Activated naive CD8-positive, alpha-beta T cell treated with anti-CD3 and anti-CD28 coated beads for 36 hours (primary cell): ENCODE measurements at places on chromosomes 2 and 18.

- DNase-seq: no peak
Observed at GRCh38 chr2:25905126-25905525, 26.8 kb upstream of the ASXL2 start.

DNA sequence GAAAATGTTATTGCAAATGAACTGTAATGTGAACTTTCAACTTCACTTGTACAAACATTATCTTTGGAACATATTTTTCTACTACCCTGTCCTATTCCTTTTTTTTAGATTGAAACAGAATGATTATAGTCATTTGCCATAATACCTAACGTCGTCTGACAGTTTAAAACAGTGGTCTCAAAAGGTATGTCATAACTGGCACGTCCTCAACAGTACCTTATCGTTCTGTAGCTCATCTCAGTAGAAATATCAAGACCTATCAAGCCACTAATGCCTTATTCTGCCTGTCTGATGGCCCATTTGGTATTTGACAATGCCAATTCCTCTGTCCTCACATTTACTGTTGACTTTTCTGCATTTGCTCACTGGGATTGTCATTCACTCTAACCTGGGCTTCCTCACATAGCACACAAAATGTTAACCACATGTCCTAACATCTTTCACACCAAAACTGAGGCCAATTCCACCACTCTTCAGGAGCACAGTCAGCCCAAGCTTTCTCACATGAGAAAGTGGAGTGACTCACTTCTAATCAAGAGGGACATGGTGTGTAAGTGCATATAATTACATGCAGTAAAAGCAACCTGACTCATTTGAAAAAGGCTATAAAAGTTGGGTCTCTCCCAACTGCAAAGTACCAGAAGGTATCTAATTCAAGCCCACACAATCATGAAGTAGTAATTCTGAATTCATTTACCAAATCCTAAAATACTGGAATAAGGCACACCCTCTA lies 34.8 kb downstream of the DNER start:
- no peak for DNase-seq

DNA sequence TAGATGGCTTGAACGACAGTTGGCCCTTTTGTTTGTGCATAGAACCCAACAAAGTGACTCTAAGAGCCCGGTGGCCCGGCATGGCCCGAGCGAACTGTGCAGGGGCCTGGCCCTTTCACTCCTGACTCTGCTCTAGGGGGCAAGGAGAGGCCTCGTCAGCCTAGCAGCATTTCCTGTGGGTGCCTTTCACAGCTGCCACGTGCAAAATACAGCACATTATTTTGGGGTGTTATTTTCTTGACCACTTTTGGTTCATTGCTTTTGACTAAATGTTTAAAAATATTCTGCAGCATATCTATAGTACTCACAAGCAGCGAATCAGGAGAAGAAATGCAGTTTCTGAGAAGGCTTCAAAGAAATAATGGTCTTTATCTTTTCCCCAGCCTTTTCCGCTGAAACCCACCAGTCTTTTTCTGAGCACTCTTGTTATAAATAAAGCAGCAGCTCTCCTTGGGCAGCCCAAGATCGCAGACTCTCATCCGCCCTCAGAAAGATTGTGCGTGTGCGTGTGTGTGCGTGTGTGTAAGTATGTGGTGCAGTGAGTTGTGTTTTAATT lies 31.3 kb downstream of the DGKD start:
- peak; percentile 57 for DNase-seq

- DNase-seq: no peak
Observed at GRCh38 chr2:124437811-124438210, 412.7 kb downstream of the CNTNAP5 start.

DNA sequence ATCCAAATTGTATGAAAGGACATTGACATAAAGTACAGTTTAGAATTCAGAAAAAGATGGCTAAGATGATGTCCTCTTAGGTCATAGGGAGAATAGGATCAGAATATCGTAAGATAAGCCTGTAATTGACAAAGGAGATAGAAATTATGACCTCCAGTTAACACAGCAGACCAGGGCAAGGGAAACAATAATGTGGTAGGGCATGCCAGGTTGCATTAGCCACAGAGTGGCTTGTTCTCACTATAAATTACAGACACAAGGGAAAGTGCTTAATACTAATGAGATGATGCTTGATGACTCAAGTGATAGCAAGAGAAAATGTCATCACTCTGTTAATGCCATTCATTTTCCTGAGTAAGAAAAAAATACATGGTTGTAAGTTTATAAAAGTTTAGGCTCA lies 48.9 kb upstream of the LRP1B start:
- DNase-seq: no peak

DNA sequence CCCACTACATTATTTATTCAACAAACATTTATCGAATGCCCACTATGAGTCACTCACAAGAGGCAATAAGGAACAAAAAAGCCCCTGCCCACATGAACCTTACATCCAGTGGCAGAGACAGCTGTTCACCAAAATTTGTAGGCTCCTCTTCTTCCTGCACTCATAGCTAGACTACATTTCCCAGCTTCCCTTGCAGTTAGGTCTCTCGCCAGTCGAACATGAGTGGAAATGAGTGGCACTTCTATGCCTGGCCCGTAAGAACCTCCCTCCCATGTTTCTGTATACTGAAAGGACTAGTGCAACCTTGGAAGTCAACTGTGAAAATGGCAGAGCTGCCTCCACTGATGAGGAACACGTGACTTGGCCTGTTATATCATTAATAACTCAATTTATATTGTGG lies 19.4 kb upstream of the NCOA1 start:
- no peak for DNase-seq

DNA sequence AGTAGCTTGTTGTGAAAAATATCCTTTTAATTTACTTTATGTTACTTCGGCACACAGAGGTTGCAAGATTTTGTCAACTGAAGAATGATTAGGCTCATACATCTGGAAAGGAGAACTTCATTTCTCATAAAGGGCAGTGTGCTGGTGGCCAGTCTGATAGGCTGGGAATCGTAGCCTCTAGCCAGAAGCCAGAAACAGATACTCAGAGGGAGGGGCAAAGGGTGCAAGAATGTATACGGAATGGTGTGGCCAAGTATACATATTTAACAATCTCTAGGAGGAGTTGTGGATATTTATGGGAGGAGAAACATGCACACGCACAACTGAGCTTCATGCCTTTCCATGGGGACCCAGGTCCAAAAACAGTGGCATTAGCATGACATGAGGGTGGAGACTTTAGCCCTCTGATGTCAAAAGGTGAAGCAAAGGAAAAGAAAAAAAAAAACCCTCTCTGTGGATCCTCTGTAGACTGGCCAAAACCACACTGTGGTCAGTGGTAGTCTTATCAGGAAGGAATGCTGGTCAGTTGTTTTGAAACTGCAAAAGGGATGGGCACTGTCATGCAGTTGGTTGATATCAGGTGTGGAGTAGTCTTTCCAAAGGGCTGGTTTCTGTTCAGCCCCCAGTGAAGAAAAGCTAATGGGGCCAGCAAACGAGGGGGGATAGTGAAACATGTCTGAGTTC lies 34.9 kb upstream of the APCDD1 start:
- no peak for DNase-seq

- DNase-seq: no peak
Observed at GRCh38 chr2:231133365-231134099, 8.7 kb upstream of the HTR2B start.

GRCh38 chr2:31049916-31050588 lies 88.2 kb downstream of the GALNT14 start:
- DNase-seq: no peak

DNA sequence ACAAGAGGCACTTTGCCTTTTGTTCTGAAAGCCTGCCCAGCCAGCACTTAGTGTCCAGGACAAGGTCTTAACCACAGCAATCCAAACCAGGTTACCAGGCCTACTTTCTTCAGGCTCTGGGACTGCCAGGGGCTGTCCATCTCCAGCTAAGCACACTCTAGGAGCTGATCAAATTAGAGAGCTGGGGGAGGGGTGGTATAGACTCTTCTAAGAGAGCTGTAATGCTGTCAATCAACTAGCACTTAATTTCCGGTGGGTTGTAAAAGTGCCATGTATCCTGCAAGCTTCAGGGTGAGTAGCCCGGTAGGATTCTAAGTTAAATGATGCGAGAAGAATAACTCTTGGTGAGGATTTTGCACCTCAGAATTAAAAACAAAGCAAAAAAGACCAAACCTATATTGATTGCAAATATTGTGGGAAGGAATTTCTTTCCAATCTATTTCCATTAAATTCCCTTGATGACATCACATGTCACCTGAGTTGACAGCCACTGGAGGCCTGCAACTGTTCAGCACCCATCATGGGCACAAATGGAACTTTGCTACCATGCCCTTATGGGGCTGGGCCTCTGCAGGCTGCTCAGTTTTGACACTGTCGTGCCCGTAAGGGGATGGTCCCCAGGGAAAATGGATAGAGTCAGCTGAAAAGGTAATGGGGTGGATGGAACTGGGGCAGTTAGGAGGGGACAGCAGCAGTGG lies 8.7 kb upstream of the COX7A2L start:
- DNase-seq: no peak

DNA sequence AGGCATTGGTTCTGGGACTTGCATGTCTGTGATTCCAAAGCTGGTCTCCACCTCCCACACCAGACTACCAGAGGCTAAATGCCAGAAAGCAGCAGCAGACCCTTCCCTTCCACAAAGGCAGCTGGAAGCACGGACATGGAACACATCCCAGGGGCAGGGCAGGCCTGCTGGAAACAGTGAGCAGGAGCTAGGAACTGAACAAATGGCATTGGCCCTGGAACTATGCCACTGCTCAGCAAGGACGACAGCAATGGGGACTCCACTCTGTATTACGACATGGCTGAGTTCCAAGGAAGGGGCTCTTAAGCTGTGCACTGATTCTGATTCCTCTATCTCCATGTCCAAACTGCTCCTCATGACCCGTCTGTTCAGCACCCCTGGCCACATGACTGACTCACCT lies 77.8 kb upstream of the TFCP2L1 start:
- DNase-seq: no peak

DNA sequence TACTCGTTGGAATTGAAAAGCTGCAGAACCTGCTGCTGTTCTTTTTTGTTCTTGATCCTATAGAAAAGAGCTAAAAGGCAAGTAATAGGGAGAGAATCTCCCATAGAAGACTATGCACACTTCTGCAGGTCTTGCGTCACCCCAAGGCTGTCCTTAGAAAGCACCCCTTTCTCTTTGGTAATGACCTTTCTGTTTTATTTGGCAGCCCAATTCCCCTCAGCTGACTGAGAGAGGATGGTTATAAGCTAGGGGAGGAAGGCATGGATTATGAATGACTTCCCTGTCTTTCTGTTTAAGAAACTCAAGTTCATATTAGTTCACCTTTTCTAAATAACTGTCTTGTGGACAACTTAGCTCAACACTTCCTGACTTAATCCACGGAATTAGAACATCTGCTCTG lies 122.9 kb downstream of the TXNL1 start:
- no peak for DNase-seq

GRCh38 chr18:67305466-67305865 lies 211.1 kb downstream of the DSEL start:
- DNase-seq: no peak

DNA sequence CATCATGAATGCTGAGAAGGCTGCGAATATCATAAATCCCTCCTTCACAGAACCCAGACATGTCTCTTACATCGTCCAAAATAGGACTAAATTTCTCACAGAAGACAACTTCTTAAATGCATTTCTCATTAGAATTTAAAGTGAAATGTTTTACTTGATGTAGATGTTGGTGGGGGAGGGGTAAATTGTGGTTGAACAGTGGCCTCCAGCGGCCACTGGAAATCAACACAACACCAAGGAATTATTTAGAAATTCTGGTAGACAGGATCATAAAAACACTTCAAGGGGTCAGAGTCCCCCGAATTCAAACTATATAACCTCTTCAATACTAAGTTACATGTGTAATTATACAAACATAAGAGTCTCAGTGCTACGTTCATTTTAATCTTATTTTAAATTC lies 135.9 kb downstream of the ABCA12 start:
- no peak for DNase-seq

DNA sequence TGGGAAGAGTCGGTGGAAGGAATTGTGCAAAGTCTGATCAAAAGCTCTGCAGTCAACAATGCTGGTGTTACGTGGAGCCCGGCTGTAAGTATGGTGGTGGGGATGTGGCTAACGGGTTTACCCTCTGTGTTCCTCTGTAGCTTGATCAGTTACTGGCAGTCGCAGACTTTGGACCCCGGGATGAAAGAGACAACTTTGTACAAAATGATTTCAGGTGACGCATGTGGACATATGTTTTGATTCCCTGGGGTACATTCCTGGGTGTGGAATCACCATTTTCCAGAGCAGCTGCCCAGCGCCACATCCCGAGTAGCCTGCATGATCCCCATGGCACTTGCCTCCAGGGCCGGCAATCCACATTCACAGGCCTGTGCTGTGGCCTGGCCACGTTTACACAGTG lies 9.8 kb downstream of the RBFA start:
- DNase-seq: no peak

DNA sequence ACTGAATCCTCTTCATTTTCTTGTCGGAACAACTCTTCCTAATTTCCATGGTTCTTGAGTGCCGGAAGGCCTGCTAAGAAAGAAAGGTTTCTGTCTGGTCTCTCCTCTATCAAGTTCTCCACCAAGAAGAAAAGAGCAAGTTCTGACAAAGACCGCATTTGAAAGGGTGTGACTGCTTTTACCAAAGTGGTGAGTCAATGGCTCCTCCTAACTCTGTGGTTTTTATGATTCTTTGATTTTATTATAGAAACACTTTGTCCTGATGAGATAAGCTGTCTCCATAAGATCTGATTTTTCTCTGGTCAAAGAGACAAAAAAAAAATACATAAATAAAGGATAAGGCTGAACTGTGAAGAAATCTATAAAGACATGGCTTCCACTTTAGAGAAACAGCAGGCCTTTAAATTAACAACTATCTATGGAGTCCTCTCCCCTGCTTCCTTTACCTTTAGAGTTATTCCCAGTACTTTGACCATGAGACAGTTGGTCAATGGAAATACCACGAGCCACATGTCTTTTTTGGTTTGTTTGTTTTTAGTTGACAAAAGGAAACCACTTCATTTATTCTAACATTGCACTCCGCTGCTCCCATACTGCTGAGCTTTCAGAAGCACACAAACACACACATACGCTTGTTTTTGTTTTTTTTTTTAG lies 67.7 kb downstream of the REL start:
- DNase-seq: no peak

DNA sequence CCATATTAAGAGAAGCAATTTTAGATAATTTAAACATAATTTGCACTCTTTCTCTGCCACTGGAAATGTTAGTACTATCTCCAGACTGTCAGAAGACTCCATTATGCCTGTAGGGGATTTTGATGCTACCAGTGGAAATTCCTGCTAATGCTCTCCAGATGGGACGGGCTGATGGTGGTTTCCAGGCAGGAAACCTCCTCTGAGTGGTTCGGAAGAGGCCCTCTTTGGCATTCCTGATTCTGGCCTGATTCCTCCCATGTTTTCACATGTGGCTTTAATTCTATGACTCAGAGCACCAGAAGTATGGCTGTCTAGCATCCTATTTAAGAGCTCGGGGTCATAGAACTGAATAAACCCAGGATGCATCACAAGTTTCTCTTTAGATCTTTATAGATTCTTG lies 70.9 kb upstream of the ST6GAL2 start:
- DNase-seq: no peak

- no peak for DNase-seq
Observed at GRCh38 chr18:31610286-31611205, 18.9 kb downstream of the TTR start.
